Stimulated activated CD4-positive, alpha-beta T cell treated with anti-CD3 and anti-CD28 coated beads, Interleukin-1b, Interleukin-23, amount 100 ng/mL, for 1 hour (primary cell): ENCODE measurements at places on chromosomes 3 and 15.

GRCh38 chr3:177050501-177051237 lies 146.6 kb downstream of the TBL1XR1 start:
- no peak for DNase-seq

DNA sequence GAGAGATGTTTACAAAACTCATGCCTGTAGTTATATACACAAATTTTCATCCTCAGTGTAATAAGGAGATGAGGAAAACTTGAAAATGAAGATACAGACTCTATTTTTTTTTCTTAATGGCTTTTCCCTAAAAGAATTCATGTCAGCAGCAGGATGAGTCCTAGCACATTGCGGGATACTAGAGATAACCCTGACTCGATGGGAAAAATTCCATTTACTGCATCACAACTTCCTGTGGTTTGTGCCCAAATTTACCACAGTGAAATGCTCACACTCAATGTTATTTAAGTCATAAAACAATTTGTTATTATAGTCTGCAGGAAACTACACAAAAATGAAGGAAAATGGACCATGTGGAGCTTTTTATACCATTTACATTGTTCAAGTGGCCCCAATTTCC lies 581.9 kb upstream of the ZNF717 start:
- DNase-seq, result no peak

DNA sequence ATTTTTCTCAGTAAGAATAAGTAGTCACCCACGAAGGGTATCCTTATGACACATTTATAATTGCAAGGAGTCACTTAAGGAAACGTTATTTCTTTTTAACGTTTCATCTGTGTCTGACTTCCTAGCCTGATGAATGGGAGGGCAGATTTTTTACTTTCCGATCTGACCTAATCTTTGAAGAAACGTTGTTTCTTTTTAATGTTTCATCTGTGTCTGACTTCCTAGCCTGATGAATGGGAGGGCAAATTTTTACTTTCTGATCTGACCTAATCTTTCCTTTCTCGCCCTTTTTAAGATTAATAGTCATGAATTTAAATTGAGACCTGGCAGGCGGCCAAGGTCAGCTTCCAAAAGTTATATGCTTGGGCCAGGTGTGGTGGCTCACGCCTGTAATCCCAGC lies 3.0 kb upstream of the KLHL6 start:
- DNase-seq, result no peak

- DNase-seq, result no peak
Observed at GRCh38 chr3:129688271-129688895, 81.9 kb upstream of the PLXND1 start.

- no peak for DNase-seq
Observed at GRCh38 chr3:59270209-59270608, 220.4 kb upstream of the CFAP20DC start.

DNA sequence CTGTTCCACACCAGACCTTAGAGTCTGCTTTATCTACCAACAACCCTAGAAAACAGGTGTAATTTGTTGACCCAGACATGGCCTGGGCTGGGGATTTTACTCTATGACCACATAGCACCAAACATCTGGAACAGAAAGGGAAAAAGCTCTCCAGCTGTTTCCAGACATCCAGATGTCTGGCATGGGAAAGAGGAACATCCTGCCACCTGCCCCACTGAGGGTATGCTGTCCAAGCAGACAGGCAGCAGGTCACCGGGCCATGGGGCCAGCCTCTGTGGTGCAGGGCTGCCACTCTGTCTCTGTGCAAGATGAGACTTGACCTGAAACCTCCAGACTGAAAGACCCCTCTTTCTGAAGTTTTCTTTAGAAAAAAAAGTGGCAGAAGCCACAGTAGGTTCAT lies 359.3 kb upstream of the ICE2 start:
- DNase-seq, result no peak

- no peak for DNase-seq
Observed at GRCh38 chr3:190036631-190037030, 84.1 kb downstream of the P3H2 start.

- DNase-seq, result no peak
Observed at GRCh38 chr3:149655826-149656574, 1.8 kb downstream of the WWTR1 start.

GRCh38 chr3:197171481-197172067 lies 126.8 kb downstream of the DLG1 start:
- no peak for DNase-seq

DNA sequence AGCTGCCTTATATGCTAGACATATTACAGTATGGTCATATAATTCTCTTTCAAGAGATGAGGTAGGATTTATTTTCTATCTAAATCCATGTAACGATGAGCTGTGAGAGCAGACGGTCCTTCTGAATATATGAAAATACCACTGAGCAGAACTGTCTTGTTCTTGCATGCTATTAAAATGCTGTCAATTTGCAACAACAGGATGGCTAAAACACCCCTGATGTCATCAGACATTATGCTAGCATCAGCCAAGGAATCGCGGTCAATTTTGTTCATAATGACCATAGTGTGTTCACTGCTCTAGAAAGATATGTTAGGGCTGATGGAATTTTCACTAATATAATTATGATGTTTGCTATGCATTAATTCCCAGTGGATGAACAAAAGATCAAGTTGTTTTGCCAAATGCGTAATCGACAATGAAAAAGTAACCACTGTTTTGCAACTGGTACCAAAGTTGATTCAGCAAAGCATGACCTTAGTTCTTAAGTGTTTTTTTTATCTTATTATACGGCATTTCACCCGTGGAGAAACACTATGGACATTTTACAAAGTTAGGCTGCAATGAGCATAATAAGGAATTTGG lies 765.4 kb upstream of the NR2F2 start:
- no peak for DNase-seq

- no peak for DNase-seq
Observed at GRCh38 chr15:78149805-78150751, 916 bp downstream of the IDH3A start.

DNA sequence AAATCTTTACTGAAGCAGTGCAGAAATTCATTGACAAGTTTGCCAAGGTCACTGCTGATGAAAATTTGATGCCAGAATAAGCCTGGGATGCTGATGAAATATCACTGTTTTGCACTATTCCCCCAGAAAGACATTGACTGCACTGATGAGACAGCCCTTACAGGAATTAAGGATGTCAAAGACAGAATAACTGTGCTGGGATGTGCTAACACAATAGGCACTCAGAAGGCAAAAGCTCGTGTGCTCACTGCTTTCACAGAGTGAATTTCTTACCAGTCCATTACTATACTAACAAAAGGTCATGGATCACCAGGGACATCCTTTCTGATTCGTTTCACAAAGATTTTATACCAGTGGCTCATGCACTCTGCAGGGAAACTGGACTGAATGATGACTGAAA lies 69.4 kb downstream of the MCF2L2 start:
- no peak for DNase-seq

DNA sequence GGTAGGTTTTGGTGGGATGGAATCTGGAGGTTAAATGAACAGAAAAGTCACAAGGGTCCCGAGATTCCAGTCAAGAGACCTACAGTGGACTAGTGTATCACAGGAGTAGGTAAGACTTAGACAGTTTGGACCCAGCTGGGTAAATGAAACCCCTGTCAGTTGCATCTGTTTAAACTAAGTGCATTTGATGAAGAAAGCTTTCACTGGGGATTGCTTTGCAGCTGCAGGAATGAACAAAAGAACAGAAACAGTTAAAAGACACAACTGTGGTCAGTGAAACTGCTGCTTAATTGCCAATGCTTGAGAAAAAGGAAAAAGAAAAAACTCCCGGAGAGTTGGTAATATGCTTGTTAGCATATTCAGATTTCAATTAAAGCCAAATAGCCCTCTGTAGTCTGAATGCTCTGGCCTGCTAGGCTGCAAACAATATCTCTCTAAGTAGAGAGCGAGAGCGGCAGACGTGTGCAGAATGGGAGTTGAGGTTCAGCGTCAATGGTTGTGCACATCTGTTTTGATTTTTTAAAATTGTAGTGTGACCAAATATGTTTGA lies 37.1 kb downstream of the OXNAD1 start:
- DNase-seq, result no peak

GRCh38 chr3:88195951-88196434 lies 46.2 kb downstream of the C3orf38 start:
- no peak for DNase-seq

- DNase-seq, result no peak
Observed at GRCh38 chr15:64158363-64159134, 4.3 kb downstream of the PPIB start.

- DNase-seq, result no peak
Observed at GRCh38 chr3:127888564-127889107, 26.4 kb upstream of the KBTBD12 start.

GRCh38 chr3:171301002-171301401 lies 159.2 kb downstream of the TNIK start:
- no peak for DNase-seq

GRCh38 chr3:11844891-11845290 lies 1.8 kb downstream of the TAMM41 start:
- no peak for DNase-seq

DNA sequence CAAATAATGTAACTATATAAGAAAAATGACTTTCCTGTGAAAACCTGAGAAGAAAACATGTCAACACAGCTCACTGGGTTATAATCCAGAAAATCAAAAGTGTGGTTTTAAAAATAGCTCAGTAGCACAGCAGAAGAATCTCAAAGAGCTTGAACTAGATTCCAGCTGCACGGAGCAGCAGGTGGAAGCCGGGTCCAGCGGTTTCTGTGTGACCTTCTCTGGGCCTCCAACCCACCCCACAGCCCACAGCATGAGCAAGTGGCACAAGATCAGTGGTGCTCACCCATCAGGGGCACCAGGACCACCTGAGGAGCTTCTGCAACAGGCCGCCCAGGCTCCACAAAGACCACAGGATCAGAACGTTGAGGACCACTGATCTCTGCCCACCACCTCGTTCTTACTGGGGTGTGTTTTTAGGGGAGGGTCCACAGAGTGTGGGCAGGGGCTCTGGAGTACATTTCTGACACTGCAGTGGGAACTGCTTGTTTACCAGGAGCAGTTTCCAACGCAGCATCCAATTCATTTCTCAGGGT lies 23.2 kb downstream of the SLC41A3 start:
- DNase-seq, result no peak

DNA sequence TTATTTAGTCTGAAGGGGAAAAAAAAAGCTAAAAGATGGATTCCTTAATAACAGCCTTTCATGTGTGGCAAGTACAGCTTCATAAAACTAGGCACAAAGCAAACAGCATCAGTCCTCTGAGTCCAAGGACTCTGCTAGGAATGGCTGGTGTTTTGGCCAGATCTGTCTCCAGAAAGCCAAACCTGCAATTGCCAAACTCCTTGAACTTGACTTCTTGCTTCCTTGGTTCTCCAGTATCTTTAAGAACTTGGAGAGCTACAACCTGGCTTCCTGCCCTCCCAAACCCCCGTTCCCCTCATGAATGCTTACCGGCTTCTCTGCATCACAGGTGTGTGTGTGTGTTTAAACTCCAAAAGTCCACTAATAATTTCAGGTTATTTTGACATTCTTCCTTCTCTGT lies 1.6 kb upstream of the PLOD2 start:
- DNase-seq, result no peak

- no peak for DNase-seq
Observed at GRCh38 chr3:73766599-73767381, 142.0 kb upstream of the PDZRN3 start.

- no peak for DNase-seq
Observed at GRCh38 chr15:40439960-40440742, 602 bp upstream of the BAHD1 start.

DNA sequence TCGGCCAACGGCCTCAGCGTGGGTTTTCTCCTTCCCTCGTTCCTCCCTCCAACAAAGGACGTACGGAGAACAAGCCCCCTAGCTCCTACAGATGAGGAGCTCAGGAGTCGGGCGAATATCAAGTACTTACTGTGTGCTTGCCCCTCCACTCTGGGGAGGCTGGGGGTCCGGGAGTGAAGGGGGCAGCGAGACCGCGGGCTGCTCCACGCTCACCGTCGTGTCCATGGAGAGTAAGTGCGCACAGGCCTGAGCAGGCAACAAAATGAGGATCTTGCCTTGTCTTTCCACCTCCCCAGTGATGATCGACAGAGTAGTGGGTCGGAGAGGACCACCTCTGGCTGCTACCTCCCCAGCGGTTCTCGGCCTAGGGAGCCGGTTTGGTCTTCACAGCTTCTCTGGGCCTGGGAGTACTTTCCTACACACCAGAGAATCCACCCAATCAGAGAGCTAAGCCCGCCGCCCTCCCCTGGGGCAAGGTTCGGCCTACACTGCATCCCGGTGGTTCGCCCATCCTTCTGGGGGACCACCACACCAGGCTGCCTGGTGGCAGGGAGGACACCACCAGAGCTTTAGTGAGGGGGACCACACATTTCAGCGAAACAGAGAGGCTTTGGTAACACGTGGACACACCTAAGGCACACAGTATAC lies 603 bp upstream of the TRANK1 start:
- DNase-seq, result no peak

GRCh38 chr15:42033214-42033873 lies 12.5 kb upstream of the PLA2G4E start:
- DNase-seq, result no peak

DNA sequence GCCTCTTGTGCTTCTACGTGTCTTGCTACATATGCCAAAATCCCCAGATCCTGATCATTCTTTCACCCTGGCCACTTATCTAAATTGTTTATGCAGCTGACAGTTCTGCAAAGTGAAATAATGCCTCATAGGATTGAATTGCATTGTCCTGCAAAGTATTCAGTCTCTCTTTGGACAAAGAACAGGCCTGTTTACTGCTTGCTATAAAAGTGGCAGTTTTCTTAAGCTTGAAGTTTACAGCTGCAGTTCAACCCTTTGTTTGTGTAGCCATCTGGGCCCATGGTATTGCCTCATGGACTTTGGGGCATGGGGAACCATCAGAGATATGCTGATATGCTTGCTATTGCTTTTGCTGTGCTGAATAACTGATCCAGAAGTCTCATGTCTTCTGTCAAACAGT lies 523.2 kb downstream of the OTOL1 start:
- DNase-seq, result no peak

DNA sequence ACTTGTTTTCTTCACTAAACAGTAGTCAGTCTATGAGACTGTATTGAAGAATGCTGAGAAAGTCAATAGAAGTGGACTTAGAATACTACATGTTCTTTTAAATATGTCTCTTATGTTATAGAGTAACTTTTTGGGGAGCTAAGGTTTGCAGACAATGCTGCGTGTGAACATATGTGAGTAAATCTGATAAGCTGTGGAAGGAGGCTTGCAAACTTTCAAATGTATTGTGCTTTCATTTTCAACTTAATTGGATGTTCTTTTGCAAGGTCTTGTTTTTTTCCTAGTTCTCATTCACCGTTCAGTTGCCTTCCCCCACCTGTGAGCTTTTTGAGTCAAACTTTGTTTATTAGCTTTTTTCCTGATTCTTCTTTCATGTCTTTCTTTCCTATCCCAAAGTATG lies 176.2 kb downstream of the LPP start:
- no peak for DNase-seq
